Activated T-helper 17 cell treated with anti-CD3 and anti-CD28 coated beads, Interleukin-2, amount 50 U/mL, for 72 hours (primary cell): ENCODE measurements at places on chromosomes 11 and 22. TPM values are rescaled to one million over a fixed set of nuclear protein-coding genes. Genes with fewer than 3 reads are reported as not detected.

DNA sequence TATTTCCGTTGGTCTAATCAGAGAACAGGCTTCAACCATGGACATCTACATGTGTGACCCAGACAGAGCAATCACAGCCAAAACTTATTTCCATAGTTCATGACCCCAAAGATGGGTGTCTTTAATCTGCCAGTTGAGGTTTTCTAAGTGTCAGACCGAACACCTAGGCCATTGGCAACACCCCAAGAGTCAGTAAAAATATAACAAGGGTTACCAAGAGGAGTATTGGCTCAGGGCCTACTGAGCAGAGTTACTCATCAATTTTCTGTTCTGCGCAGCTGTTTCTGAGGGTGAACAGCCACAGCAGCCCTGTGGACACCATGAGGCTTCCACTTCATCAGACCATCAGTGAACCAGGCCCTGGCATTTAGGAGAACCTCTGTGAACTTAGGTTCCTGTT is 18.8 kb downstream of the GUCD1 start:
- no peak for ATAC-seq

- no peak for ATAC-seq
Measured at GRCh38 chr11:17328871-17329494, 22.6 kb upstream of the NCR3LG1 start.

Gene MFNG
- 245 TPM for total RNA-seq

Gene SPA17
- 2.8 TPM for total RNA-seq

Gene CST6
- 0.37 TPM for total RNA-seq
